ENCODE measurements at places on chromosomes 4 and X.

DNA sequence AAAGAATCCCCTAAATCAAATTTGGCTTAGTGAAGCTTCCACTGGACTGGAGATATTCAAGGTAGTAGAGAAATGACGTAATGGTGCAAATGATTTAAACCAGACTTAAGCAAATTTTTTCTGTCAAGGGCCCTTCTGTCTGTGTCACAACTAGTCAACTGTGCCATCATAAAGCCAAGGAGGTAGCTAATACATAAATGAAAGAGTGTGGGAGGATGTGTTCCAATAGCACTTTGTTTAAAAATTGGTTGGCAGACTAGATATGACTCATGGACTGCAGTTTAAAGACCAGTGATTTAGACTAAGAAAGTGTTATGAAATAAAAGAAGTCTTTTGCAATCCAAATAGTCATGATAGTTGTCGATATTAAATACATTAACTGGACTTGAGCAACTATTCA is 24.3 kb upstream of the TEX13C start:
- no peak for DNase-seq

- DNase-seq, result peak; percentile 49
Observed at GRCh38 chrX:45623266-45623665, 422.6 kb upstream of the DIPK2B start.

- no peak for DNase-seq
Observed at GRCh38 chrX:137432609-137433008, 133.3 kb upstream of the ZIC3 start.

DNA sequence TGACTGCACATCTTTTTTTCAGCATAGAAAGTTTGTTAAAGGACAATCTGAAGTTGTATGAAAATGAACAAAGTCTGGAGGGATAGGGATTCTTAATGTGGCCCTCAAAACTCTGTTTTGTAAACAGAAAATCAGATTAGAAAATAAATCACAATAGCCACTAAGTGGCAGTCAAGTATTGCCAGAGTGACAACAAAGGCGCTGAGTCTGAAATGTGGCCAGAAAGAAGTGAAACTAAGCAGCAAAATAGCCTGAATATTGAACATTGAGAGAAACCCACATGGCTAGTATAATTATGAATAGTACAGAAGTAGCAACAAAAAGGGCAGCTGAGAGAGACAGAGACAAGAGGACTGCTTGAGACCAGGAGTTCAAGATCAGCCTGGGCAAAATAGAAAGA is 81.1 kb upstream of the CT45A1 start:
- DNase-seq, result no peak

DNA sequence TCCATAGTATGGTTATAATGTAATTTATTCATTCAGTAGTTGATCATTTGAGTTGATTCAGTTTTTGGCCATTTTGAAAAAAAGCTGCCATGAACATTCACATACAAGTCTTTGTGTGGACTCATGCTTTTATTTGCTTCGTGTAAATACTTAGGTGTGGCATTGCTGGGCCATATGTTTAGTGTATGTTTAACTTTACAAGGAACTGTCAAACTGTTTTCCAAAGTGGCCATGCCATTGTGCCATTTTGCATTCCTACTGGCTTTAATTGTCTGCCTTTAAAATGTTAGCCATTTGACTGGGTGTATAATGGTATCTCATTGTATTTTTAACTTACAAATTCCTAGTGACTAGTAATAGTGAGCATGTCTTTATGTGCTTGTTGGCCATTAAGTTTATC is 8.8 kb downstream of the MTM1 start:
- DNase-seq, result no peak

DNA sequence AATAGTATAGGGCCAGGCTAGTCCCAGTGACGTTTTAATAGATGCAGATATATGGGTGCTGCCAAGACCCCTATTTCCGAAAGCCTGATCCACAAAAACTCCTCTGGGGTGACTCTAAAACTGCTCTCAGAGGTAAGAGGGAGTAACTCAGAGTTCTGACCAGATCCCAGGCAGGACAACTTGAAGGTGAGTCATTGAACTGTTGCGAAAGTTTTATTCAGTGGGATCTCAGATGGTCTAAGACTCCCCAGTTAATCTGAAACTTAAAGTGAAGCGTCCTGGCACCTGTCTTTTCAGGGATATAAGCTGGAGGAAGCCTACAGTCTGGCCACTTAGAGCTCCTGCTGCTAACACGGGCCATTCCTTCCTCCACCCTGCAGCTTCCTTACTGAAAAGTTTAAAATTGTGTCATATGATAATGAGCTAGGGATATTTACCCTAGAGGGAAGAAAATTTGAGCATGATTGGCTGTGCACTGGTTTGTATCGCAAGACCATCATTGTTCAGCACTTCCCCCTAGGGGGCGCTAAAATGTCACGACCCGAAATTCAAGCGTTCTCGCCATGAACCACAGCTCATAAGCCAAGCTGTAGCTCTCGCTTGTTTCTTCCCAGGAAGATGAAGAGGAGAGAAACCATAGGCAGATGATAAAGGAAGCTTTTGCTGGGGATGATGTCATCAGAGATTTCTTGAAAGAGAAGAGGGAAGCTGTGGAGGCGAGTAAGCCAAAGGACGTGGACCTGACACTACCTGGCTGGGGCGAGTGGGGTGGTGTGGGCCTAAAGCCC is 19.5 kb downstream of the UTP14A start:
- DNase-seq, result peak; percentile 28

GRCh38 chrX:16659321-16659720 is 9.4 kb downstream of the S100G start:
- DNase-seq, result no peak

GRCh38 chr4:78768452-78769180 is 7.5 kb upstream of the BMP2K start:
- DNase-seq, result no peak

- DNase-seq, result no peak
Observed at GRCh38 chr4:153684182-153684970, at the start of gene TLR2. TSS of gene TLR2 (plus strand) at chr4:153684280. CDS start at chr4:153702908, 18,628 bp downstream.

DNA sequence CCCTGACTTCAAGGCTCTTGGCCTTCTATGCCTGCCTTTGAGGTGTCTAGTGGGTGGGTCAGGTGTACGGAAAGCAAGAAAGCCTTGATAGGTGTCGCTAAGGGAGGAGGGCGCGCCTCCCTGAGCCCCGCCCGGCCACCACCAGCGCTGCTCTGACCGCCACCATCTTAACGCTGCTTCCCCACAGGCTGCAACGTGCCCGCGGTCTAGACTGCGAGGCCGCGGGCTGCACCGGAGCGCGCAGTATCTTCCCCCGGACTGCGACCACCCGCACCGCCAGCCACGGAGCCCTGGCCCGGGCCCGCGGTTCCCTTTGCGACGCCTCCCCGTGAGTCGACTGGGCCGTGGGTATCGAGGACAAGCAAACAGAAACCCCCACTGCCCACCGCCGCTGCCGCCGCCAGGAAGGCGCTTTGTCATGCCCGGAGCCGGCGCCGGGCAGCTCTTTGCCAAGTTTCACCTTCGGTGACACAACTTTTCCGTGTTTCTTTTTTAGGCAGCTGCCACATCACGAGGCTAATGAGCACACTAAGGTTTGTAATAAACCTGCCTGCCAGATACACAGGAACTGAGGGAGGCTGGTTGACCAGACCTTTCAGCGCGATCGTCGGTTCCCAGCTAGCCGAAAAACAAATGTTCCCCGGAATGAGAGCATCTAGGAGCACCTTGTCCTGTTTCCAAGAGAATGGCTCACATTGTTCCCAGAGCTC is 335.8 kb upstream of the F9 start:
- no peak for DNase-seq

DNA sequence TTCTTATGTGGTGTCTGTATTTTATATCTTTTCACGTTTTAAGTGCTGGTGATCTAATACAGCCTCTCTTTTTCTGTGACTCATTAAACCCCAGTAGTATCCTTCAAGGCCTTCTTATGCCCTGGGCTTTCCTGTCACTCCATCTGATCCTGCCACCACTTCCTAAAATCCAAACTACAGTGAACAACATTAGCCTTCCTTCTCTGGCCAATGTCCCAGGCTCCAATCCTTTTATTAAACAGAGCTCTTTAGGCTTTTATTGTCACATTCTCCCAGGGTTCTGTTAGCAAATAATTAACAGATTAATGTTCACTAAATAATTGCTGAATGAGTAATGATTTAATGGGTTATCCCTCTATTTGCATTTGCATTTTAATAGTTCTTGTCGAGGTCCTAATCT is 47.9 kb upstream of the ITM2A start:
- DNase-seq, result no peak

DNA sequence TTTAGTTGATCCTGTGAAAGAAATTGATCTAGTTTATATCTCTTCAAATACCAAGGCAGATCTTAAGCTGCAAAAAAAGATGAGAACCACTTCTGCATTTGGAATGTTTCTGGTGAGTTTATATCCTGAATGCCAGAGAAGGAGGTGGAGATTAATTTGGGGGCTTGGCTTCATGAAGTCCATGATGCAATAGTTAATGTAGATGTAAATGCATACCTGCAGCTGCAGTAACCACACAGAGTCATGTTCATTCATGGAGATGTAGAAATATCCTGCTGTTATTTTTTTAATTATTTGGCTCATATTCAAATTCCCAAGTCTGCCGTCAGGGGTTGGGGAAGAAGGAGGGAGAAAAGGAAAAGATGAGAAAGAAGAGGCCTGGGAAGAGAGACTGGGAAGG is at the start of gene SULT1E1:
Gene SULT1E1, minus strand, starts transcription at position 94 of the 400 bp plus-strand sequence. CDS start 2,501 bp downstream, outside the sequence.
- DNase-seq, result no peak

GRCh38 chr4:175953960-175954521 is 111.6 kb upstream of the WDR17 start:
- no peak for DNase-seq

GRCh38 chr4:78313754-78314120 is 237.8 kb upstream of the ANXA3 start:
- DNase-seq, result no peak

DNA sequence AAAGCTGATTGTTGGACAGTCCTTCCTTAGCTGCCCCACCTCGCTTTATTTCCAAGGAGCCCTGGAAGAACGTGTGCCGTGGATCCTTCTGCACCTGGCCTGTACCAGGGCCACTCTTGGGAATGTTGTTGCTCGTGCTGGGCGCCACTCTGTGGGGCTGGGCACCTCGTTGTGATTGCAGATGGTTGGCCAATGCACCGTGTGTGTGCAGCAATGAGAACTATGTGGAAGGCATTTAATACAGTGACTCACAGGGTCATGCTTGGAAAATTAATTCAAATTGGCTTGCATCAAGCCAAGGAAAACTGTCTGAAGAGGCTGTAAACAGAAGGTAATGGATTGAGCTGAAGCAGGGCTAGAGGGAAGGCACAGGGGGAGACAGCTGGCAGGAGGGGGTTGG is 37.0 kb upstream of the CD99L2 start:
- peak; percentile 10 for DNase-seq

GRCh38 chr4:129335276-129335675 is 239.3 kb downstream of the C4orf33 start:
- no peak for DNase-seq

DNA sequence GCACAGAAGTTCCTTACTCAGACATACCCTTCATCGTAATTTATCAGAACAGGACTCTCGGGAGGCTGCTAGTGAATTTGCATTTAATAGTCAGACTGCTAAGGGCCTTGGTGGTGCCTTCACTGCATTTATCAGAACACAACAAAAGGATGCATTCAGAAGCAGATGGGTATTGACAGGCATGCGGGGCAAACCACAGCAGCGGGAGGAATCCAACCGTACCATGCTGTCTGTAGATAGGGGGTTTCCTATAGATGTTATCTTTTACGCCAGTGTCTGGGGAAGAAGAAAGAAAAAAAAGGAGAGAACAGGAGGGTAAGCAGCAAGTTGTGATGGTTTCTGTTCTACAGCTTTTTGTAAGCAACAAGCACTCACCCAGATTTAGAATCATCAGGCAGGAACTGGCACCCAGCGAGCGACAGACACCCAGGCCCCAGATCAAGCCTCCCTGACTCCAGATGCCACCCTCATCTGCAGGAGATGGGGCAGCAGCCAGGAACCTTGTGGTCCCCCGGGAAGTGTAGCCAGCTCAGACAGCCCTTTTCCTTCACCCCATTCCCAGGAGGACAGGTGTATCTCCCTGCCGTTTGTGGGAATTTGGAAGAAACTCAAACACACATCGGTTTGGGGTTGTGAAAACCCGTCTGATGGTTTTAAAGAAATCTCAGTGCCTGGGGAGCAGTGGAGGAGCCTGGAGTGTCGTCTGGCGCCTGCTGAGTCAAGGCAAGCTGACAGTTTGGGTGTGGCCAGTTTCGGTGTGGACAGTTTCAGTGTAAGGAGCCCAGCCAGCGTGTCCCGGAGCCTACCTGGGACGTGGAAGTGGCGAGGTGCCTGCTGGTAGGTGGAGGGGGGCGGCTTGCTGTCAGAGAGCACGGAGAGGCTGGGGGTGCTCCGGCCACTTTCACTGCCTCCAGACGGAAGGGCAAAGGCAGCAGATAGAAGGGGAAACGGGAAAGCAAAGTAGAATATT is 80.0 kb upstream of the AFAP1 start:
- DNase-seq, result no peak

GRCh38 chr4:45989775-45990174 is 134.1 kb downstream of the GABRG1 start:
- no peak for DNase-seq

DNA sequence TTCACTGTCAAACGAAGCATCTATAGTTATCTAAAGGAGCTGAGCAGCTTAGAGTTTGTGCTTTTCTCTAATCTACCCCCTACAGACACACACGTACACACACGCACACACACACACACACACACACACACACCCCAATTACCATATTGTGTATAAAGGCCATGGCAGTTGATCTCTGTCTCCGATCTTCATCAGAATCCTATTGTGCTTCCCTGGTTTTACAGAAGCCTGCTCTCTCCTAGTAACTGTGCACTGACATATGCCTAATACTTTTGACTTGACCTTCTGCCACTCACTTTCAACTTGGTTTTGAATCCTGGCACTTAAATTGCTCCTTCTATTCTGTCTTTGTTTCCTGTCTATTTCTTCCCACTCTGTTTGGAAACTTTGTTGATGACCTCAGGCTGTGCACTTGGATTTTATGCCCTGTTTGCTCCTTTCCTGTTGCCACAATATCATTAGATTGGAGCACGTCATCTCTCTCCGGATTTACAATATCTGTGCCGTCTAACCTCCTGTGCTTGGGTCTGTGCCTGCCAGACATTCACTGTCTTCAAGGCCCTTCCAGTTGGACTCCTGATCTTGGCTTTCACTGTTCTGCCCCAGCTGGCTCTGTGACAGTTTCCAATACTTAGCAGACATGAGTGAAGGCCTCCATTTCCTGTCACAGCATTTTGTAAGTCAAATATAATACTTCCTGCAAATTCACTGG is 928.1 kb downstream of the FAT4 start:
- DNase-seq, result no peak

DNA sequence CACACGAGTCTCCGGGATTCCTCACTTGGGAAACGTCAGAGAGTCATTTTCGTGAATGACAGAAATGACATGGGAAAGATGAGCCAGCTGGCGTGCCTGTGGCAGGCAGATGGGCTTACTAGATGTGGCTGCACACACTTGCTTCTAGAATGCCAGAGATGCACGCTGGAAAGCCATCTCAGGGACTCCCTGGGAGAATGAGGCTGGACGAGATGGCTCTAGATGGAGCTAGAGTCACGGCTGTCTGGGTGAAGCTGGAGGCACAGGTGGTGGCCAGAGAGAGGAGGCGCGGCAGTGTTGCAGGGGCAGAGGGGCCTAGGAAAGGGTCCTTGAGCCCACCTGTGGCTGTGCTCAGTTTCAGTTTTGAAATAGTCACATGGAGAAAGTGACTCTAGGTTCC is 26.0 kb downstream of the TKTL1 start:
- no peak for DNase-seq
